ENCODE measurements at places on chromosomes 2 and 18.

DNA sequence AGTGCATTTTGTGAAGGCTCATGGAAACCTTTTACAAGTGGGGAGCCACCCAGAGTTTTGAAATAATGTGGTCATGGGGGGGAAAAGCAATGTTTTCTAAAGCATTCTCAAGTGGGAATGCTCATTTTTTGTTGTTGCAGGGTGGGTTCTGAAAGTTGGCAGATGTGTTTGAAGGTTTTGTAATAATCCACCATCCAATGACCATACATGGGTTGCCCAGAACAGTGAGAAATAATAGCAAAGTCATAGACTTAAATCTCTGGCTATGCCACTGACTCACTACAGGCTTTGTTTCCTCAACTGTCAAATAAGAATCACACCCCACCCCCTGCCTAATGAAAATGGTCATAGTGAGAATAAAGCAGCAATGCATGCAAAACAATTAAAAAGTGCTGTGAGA is 2.9 kb downstream of the DSG3 start:
- no peak for DNase-seq

GRCh38 chr18:13539050-13539449 is 187.3 kb downstream of the FAM210A start:
- peak; percentile 13 for DNase-seq

DNA sequence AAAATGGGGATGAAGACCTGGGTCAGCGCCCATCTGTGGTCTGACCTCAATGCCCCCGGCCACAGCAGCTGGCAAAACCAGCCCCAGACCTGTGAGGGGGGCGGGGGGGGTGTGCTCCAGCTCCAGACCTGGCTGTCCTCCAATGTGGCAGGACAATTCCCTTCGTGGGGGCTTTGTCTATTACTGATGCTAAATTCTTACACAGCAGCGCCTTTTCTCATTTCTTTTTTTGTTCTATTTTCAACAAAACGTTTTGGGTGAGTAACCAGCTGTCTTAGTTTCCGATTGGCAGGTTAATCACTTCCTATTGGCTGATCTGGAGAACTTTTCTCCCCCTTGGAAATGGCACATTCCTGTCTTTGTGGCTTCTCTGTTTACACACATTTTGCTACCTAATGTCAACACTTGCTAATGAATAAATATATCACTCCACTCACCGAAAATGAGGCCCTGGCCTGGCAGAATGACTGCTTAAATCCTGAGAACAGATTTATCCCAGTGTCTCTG is 4.4 kb downstream of the SMAD7 start:
- DNase-seq = no peak

DNA sequence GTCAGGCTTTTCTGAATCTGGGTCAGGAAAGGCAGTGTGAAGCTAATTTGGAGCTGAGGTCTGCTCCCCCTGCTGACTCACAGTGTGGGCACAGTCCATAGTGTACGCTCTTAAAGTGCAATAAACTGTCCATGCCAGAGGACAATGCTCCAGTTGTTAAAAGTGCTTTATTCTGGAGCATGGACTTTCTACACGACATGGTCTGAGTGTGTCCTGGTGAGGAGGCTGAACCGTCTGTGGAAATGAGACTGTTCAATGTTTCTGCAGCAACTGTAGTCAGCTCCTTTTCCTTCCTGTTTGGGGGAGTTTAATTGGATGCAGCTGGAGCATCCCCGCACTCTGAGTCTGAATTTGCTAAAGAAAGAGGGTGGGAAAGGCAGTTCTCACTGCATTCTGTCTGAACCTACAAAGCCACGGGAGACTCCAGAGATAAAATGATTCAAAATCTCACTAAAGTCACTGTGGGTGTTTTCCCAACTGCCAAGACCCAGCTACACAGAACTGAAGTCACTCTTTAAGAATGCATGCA is 110.2 kb upstream of the TRIB2 start:
- DNase-seq = no peak

- DNase-seq = peak; percentile 19
These were observed at the start of gene DOK6 for GRCh38 chr18:69400253-69400975. DOK6 (plus strand) TSS chr18:69400888.

- DNase-seq = no peak
These were observed 34.2 kb downstream of the TRAPPC12 start for GRCh38 chr2:3413697-3414096.

DNA sequence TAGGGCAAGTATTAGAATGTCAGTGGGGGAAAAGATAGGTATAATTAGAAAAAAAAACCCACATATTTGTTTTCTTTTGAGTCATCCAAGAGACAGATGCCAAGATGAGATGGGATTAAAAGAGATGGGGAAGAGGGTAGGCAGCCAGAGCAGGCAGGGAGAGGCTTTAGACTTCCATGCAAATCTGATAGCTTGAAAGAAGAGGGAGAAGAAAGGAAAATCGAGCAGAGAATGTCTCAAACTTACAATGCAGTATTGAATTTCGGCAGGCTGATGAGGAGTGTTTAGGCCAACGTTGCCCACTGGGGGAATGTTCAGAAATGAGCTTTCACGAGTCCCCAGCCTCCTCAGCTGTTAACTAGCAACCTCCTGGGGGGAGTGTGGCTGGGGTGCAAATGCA is 91.3 kb downstream of the SPATS2L start:
- DNase-seq = no peak

GRCh38 chr18:44737623-44738022 is 56.9 kb downstream of the SETBP1 start:
- DNase-seq = no peak

DNA sequence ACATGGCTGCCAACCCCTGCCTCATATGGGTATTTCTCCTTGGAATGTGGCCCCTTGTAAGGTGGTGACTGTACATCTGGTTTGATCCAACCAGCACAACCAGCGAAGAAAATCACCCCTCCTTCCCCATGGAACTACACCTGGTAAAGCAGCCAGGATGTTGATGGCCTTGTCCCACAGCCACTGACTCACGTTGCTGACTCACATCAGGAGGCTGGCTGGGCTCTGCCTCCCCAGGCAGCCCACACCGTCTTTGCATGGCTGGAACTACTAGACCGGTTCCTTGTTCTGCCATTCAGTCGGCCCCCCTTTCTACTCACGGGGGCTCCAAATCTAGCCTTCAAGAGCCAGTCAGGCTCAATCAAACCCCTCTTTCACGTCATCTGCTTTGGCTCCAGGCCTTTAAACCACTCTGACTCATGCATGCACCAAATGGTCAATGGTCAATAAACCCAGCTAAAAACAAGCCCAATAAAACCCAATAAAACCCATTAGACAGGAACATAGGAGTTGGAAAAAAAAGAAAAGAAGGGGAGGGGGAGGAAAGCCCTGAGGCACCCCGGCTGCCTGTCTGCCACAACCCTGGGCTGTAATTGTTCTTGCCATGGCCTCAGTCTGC is 114.8 kb downstream of the PLB1 start:
- DNase-seq = peak; percentile 64

DNA sequence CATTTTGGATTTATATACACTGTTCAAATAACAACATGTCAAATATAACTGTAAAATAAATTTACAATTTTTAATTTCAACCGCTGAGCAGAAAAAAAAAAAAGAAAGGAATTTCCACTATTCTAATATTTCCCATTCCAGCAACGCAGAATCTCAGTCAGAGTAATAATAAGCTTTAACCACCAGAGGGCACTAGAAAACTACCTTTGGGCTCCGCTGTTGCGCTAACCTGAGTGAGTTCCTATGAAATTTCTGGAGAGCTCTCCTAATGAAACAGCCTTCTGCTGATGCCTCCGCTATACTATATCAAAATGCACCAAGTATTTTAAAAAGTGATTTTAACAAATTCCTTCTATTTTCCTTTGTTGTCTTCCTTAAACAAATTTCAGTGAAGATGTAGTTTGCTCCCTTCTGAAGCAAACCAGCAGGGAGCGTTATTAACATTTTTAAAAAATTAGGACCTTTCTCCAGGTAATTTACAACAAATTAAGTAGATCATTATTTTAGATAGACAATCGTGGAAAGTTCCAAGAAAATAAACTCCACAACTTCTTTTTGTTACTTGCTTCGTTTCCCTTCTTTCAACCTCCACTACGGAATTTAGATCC is 23.0 kb downstream of the ERMN start:
- peak; percentile 33 for DNase-seq

DNA sequence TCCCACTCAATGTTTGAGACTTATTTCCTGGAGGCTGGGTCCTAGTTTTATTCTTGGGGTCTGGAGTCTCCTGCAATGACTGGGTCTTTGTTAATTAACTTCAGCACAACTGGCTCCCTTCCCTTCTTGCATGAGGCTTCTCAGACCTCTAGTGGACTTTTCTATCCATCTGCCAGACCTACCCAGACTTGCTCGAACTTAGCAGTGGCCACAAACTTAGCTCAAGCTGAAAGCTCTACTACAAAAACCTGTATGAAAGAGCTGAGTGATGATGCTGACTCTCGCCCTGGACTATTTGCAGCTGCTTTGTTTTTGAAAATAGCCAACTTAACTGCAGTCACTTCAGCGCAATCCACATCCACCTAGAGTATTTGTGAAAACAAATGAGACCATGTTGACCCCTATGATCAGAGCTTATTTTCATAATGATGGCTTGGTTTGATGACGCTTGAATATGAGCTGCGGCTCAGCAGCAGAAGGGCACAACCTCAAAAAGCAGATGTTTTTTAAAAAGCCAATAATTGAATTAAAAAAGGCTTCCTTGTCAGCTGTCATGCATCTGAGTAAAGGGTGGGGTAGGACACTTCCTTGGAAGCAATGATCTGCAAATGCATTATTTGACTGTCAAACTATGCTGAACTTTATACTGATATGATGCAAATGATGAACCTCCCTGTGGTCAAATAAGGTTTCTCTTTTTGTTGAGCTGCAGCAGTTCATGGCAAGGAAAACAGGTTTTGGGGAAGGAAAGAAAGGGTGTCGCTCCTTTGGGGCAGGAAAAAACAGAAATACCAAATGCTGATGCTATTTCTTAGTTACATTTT is 10.6 kb upstream of the ANXA4 start:
- no peak for DNase-seq

GRCh38 chr18:79611040-79611681 is 68.4 kb upstream of the CTDP1 start:
- DNase-seq = no peak

GRCh38 chr2:60070196-60070595 is 483.3 kb downstream of the BCL11A start:
- DNase-seq = no peak

DNA sequence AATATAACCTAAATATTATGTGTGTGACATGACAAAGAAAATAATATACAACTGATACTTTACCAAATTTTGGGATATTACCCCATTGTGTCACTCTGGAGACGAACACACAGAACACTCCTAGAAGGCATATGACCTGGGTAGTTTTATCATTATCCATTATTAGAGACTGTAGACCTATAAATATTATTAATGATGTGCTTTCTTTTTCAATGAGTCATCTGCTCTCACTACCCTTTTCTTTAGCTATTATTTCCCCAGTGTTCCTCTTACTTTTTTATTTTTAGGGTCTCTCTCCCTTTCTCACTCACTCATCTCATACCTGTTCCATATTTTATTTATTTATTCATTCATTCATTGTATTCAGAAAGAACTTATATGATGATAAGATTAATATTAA is 143.3 kb upstream of the ITGA4 start:
- no peak for DNase-seq

- no peak for DNase-seq
These were observed 21.1 kb downstream of the CARF start for GRCh38 chr2:202933139-202933510.

GRCh38 chr2:84393829-84394228 is 65.3 kb downstream of the SUCLG1 start:
- DNase-seq = no peak

- DNase-seq = no peak
These were observed 46.5 kb downstream of the RAB10 start for GRCh38 chr2:26080356-26080755.

- no peak for DNase-seq
These were observed 8.9 kb downstream of the RAB31 start for GRCh38 chr18:9716780-9717563.

- DNase-seq = no peak
These were observed 397.8 kb downstream of the SLC4A3 start for GRCh38 chr2:220025207-220025606.

DNA sequence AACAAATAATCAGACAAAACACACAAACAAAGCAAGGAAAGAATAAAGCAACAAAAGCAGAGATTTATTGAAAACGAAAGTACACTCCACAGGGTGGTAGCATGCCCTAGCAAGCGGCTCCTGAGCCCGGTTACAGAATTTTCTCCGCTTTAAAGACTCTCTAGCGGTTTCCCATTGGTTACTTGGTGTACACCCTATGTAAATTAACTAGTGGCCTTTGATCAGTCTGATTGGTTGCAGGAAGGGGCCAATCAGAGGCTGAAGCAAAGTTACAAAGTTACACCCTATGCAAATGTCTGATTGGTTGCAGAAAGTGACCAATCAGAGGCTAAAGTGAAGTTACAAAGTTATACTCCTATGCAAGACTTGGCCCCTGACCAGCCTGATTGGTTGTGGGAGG is 242.9 kb downstream of the LDLRAD4 start:
- DNase-seq = no peak

GRCh38 chr2:57698935-57699449 is 347.6 kb upstream of the VRK2 start:
- DNase-seq = no peak

- DNase-seq = no peak
These were observed 17.5 kb upstream of the CDC42EP3 start for GRCh38 chr2:37688771-37689468.

DNA sequence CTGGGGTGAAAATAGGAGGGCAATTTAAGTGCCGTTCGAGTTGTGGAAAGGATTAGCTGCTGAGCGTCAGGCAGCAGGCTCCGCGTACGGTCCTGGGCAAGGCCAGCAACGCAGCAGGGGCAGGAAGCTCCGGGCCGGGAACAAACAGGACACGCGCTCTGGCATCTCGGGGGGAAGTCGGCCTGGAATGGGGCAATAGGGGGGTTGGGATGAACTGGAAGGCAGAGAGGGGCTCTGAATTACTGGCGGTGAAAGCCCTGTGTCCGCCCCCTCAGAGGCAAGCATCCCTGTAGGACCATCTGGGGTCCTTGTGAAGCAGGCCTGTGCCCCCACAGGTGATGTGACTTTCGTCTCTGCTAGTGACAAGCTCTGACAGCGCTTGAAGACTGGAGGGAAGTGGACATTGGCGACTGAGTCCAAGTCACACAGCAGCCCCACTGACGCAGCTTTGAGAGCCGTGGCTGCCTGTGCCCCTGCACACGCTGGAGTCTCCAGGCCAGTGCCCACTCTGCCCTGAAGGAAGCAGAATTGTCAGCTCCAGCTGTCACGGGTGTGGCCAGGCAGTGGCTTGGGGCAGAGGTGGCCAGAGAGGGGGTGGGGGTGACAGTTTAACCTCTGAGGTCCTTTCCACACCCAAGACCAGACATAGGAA is 22.3 kb downstream of the GPR35 start:
- DNase-seq = no peak

GRCh38 chr18:38900031-38900430 is 1334.4 kb upstream of the CELF4 start:
- no peak for DNase-seq

DNA sequence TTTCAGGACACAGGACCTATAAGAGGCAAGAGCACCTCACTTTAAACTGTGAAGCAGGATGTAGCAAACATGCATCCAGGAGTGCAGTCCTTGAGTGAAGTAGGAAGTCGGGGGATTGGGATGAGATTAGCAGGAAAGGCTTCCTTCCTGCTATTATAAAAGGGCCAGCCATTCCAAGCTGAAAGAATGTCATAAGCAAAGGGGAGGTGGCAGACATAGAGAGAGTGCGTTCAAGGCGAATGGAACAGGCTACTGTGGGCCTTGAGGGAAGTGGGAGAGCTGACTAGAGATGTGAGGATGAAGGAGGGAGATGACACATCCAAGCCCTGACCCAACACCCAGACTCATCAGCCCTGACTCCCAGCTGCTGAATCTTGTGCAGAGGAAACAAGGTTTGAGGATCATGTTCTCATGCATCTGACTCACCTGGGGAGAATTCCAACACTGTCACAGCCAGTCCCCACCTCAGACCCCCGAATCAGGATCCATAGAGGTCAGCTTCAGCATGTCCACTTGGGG is 63.9 kb downstream of the GYPC start:
- DNase-seq = no peak
